ENCODE measurements at places on chromosomes 5 and 9.

GRCh38 chr5:134148316-134148715, 28.4 kb downstream of the SKP1 start:
- no peak for DNase-seq

DNA sequence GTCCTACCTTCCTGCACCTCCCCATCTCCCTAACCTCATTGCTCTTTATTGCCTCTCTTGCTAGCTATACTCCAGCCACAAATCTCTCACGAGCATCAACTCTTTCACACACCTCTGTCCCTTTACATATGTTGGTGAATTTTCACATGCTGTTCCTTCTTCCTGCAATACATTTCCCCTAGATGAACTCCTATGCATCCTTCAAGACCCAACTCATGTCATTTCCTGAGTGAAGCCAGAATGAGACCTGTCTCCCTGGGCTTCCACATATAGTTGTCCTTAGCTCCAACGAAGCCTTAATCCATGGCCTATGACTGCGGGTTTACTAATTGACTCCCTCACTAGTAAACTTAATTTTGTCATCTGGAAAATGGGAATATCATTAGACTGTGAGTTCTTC, 297.3 kb upstream of the PANK3 start:
- no peak for DNase-seq

DNA sequence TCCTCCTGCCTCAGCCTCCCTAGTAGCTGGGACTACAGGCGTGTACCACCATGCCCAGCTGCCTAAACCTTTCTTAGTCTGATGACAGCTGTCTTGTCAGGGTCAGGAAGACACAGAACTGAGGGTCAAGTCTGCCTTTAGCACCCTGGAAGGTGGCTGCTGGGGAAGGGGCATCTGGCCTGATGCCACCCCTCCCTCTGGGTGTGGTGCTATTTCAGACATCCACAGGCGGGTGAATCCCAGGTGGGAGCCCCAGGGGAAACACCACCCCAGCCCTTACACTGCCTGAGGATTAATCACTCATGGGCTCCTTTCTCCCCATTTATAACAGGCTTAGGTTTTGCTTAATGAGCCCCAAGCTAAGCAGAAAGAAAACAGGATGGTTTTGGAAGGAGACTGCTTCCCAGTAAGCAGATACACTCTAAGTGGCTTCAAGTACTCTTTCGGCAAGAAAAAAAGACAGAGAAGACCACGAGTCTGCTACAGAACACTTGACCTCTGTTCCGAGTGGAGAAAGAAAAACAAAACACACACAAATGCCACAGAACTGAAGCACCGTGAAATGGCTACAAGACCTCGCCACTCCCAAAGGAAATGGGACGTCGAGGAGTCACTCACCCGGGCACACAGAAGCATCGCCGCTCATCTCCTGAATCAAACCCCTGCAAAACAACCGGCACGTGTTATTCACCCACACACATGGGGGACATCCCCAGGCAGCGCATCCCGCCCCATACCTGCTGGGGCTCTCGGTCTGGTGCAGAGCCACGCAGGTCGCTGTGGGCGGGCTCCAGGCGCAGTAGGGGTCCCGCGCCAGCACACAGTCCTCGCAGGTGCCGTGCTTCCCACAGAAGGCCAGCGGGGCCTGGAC, 62.4 kb downstream of the SECISBP2 start:
- no peak for DNase-seq

DNA sequence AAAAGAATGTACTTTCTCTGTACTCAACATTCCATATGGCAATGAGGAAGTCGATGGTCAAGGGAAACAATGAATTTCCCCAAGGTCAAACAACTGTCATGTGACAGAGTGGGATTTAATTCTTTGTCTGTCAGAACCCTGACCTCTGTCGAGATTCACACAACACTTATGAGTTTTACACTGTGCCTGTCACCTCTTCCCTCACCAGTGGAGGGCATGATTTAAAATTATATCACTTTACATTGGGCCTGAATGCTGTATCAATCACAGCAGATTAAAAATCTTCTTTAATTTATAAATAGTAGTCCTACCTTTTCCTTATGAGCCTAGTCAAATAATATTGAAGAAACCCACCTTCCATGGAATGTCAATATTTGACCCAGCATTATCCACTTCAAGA, 276.7 kb downstream of the CDH10 start:
- DNase-seq: no peak

DNA sequence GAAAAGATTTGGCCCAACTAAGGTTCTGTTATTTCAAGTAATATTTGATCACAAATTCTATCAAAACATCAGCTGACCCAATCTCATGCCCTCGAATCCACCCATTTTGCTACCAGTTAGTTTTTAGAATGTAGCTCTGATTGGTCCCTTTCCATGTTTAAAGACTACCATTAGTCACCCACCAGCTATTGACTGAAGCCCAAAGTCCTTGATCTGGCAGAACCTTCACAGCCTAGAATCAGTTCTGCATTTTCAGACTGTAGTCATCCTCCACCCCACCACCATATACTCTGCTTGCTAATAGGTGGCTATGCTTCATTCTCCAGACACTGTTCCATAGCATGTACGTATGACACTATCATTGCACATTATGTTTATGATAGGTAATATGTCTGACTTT, 182.2 kb upstream of the TARS1 start:
- no peak for DNase-seq
